Hepatocyte (in vitro differentiated cells): ENCODE measurements at places on chromosomes 16 and 17.
A peak's percentile ranks its signal among the peaks of the same experiment; 100 is the strongest.

DNA sequence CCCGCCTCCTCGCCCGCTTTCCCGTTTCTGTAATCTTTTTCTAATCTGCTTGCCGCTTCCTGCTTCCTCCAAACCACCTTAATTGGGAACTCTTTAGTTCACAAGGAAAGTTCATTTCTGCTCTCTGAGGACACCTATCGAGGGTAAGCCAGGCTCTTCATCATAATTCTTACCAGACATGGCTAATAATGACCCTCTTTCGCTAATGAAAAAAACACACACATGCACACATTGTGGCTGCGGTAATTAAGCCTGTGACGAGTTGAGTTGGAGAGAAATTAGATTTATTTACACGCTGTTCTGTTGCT is 100.6 kb downstream of the ZNF423 start:
- DNase-seq: peak; percentile 64

DNA sequence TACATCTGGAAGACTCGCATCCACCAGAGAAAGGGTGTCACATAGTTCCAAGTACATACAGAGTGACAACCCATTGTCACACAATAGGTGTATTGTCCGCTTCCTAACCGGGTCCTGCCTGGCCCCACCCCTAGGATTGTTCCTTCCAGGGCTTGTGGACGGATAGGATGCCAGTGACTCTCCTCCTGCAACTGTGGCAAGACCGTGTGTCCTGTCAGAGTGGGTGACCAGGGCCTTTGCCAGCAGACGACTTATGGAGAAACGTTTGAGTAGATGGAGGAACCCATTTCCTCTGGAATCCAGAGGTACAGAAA is 258.4 kb downstream of the CPPED1 start:
- no peak for DNase-seq

DNA sequence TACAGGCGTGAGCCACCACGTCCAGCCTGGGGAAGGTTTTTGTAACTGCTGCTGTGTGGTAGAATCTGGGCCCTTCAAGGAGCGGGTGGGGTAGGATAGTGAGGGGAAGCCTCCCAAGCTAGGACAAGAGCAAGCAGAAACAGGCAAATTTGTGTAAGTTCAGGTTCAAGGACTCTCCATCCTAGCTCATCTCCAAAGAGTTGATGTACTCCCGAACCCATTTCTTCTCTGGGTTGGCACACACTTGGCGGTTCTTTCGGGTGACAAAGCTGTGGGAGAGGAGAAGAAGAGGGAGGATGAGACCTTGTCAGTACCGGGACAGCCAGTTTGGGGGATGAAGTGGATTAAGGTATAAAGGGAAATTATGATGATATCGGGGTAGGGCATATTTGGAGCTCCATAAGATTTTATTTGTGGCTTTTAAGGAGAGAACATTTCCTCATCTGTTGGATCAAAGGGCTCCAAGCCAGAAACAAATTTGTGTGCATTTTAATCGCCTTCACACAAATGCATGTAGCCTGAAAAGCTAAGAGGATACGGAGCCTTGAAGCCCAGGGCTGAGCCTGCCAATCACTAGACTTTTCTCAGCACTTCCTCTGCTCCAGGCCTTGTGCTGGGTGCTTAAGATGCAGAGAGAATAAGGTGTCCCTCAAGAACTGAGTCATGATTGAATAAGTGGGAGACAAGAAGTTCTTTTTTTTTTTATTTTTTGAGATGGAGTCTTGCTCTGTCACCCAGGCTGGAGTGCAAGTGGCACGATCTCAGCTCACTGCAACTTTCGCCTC is 3.7 kb upstream of the HEATR9 start:
- DNase-seq: no peak

GRCh38 chr16:29230671-29231096 is 175.8 kb downstream of the NPIPB11 start:
- DNase-seq: no peak

GRCh38 chr16:1731603-1732002 is 25.6 kb downstream of the MAPK8IP3 start:
- no peak for DNase-seq

GRCh38 chr16:14378131-14378551 is 251.9 kb downstream of the PARN start:
- peak; percentile 39 for DNase-seq

GRCh38 chr16:84541999-84542817 is 37.7 kb upstream of the MEAK7 start:
- no peak for DNase-seq

DNA sequence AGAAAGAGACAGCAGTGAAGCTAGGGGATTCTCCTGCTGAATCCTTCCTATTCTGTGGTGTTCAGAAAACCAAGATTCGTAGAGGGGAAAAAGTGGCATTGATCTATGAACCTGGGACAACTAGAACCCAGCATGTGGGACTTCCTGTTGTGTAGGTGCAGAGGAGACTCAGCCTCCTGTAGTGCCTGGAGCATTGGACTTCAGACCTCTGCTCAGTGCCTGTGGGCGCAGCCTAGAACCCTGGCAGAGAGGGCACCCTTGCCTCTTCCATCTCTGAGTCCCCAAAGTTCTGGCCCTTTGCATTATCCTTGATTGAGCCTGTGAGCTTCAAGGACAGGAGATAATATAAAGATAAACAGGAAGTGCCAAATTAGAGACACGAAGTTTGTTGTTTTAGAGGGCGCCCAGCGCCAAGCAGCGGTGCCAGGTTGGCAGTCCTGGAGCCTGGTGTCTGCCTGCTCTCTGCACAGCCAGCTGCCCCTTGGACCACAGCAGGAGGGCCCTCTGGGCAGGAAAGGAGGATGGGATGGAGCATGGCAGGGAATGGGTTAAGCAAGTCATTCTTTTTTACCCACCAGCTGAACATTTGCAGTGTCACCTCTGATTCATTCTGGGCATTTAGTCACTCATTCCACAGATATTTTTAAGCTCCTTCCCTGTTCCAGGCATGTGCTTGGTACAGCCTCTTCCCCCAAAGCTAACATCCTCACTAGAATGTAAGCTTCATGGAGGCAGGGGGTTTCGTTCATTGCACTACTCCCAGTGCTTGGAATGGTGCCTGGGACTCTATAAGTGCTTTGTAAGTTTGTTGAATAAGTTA is 11.9 kb upstream of the SP6 start:
- no peak for DNase-seq

GRCh38 chr17:66354981-66355380 is 52.6 kb downstream of the PRKCA start:
- no peak for DNase-seq

GRCh38 chr17:19447085-19447583 is 36.1 kb downstream of the RNF112 start:
- DNase-seq: peak; percentile 86

DNA sequence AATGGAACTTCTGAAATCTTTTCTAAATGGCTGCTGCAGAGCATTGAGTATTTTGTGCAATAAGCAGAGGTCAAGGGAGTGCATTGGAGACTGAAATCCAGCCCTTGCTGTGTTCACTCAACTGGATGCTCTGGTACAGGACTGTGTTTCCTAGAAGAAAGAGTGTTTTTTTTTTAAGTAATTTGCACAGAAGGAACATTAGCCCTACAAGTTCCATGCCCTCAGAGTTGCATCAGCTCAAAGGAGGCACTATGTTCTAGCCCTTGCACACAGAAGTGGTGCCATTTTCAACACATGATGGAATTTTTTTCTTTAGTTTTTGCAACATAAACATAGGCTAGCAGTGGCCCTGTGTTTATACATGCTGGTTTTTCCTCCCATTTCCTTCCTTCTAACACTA is 144.1 kb upstream of the HLF start:
- DNase-seq: no peak

- no peak for DNase-seq
Observed at GRCh38 chr17:57604771-57605674, 140.1 kb downstream of the CCDC182 start.

GRCh38 chr17:83005639-83006038 is 73.8 kb upstream of the METRNL start:
- no peak for DNase-seq

- DNase-seq: no peak
Observed at GRCh38 chr17:60473788-60474187, 51.5 kb downstream of the CHCT1 start.

- no peak for DNase-seq
Observed at GRCh38 chr17:73589363-73589980, 54.8 kb downstream of the SDK2 start.

DNA sequence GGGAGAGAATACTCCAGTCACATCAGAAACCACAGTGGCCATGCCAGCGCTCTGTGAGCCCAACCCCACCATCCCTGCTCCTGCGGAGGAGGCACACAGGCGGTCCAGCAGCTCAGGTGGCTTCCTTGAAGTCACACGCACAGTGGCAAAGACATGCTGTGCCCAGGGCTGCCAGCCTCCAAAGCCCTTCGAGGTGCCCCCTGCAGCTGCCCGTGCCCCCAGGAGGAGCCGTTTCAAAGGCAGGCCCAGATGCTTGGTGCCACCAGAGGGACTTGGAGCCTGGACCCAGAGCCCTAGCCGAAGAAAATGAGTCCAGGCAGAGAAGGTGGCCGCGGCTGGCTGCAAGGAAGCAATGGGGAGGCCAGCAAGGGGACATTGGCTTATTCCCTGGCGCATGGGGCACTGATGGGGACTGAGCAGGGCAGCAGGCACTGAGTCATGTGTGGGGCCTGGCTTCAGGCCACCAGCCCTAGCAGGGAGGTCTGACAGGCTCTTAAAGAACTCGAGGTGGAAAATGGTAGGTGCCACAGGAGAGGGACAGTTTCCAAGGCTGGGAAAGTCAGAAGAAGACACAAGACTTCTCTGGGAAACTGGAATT is 17.2 kb upstream of the CACNG1 start:
- DNase-seq: no peak

- no peak for DNase-seq
Observed at GRCh38 chr17:27322690-27323508, 29.0 kb downstream of the WSB1 start.

DNA sequence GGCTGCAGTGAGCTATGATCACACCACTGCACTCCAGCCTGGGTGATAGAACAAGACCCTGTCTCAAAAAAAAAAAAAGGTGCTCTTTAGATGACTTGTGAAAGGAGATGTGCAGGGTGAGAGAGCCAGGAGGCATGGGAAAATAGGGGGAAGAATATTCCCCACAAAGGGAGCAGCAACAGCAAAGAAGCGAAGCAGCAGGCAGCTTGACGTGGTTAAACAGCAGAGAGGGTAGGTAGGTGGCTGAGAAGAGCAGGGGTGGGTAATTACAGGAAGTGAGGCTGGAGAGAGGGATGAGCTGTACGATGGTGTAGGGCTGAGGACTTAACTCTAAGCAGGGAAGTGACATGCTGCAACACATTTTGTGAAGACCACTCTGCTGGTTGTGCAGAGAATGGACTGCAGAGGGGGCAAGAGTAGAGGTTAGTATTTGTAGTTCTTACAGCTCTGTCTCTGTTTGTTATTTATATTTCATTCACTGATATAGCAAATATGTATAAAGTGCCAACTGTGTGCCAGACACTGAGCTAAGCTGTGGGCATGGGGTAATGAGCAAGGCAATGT is 1.6 kb downstream of the HEATR3 start:
- DNase-seq: peak; percentile 53

DNA sequence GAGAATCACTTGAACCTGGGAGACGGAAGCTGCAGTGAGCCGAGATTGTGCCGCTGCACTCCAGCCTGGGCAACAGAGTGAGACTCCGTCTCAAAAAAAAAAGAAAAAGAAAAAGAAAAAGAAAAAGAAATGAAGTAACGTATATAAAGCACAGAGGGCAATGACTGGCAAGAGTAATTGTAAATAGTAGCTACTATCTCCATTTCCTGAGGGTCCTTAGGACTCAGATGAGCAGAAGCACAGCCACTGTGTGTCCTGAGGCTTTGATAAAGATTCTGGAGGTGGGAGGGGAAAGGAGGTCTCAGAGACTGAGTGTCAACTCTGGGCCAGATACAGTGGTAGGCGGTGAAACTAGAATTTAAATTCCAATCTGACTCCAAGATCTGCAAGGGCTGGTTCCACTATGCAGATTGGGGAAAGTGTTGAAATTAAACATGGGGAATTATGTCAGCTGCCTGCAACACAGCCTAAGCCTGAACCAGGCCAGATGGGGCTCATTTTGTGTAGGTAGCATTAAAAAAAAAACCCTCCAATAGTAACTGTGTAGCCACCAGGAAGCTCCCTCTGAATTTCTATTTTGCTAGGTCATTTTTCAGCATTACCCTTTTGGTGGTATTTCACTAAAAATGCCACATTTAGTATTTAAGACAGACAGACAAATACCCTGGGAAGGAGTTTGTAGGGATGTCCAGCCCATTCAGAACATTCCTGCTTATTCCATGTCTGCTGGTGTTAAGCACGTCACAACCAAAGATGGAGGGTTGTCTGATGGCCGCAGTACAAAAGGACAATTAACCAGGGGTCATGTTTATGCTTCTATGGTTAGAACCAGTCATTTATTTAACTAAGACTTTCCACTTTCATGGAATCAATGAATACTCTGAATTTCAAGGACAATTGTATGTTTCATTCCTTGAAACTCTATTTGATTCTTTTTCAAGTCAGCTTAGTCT is 46.1 kb downstream of the TBX4 start:
- DNase-seq: no peak

GRCh38 chr17:34782271-34782670 is 179.0 kb downstream of the CCT6B start:
- DNase-seq: no peak

DNA sequence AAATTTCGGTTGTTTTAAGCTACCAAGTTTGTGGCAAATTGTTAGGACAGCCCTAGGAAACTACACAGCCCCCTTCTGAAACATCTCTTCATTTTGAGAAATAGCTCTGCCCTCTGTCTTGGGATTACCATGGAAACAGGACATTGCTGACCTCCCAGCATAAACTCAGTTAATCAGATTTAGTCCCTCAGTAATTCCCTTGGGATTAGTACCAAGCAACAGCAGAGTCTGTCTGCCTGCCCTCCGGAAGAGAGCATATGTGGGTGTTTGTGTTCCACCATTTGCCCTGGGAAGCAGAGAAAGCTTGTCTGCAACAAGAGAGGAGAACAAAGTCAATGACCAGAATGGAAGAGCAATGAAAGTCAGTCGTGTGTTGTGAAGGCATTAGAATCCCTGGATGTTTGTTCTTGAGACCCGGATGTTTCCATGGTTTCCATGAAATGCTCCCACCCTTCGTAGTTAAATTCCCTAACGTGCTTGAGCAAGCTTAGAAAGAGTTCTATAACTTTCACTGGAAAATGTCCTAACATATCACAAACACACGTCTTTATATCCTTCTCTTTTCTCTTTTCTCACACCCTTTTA is 26.2 kb downstream of the NUDT7 start:
- DNase-seq: no peak

DNA sequence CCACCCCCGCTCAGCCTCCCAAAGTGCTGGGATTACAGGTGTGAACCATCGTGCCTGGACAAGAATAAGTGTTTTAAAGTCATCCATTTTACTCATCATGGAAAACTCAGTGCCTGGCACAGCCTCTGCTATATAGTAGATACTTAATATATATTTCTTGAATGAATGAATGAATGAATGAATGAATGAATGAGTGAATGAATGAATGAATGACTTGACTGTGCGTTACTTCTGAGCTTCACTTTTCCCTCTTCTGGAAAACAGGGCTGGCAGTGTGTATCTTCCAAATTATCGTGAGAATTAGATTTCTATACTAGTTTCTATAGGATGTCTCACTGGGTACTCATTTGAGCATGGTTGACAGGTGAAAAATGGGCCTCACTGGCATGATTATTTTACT is 307.3 kb upstream of the ERCC4 start:
- no peak for DNase-seq

- DNase-seq: no peak
Observed at GRCh38 chr17:51427856-51428255, 167.5 kb downstream of the UTP18 start.
